ENCODE measurements at places on chromosomes 3 and 15.
A peak's percentile ranks its signal among the peaks of the same experiment; 100 is the strongest.

DNA sequence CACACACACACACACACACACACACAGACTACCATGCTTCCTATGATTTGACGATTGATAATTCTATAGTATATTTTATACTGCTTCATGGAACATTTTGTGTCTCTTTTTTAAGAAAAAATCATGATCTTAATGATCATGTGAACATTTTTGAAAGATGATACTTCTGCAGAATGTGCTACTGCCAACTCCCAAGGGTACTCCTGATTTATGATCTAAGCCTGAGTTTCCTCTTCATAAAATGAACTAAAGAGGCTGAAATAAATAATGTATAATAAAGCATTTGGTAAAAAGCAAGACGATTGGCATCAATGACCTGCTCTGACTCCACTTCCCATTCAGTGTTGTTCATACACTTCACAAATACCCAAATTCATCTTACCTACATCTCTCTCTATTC is 333.8 kb upstream of the RBMS3 start:
- no peak for ATAC-seq

GRCh38 chr15:77048135-77048876 is 22.6 kb downstream of the TSPAN3 start:
- no peak for ATAC-seq

DNA sequence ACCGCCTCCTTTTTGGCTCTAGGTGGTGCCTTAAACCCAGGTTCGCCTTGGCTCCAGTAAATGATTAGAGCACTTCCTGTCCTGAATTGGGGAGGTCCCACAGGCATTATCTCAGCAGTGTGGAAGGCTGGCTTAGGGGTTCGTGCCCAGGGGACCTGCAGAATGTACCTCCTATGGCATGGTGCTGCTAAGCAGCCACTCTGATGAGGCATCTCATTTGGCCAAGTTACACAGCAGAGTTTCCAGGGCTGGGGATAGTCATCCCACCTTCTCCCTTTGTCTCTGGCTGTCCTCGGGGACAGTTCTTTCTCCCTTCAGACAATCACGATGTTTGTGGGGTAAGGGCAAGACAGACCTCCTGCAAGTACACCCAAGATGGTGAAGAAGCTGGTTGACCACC is 371.2 kb downstream of the VPS13C start:
- no peak for ATAC-seq

DNA sequence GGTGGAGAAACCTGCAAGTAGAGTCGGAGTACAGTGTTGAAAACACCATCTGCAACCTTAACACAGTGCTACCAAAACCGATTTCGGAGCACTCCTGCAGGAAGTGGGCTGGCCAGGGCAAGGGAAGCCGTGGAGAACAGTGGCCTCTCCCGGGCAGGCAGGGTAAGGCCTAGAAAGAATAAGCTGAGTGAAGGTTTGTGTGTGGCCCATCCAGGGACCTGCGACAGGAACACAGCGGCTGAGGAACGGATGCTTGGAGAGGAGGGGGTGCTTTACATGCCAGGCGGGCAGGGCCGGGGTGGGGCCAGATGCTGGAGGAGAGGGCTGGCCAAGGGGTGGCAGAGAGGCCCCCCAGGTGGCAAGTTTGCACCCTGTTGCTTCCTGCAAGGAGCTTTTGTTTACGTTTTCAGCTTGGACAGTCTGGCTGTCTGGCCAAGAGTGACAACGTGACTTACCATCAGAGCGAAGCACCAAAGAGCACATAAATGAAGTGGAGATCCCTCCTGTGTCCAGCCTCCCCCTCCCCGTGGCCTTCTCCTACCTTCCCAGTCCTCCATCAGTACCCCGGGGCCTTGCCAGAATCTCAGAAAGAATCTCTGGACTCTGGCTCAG is 156.5 kb downstream of the PGPEP1L start:
- peak; percentile 62 for ATAC-seq

DNA sequence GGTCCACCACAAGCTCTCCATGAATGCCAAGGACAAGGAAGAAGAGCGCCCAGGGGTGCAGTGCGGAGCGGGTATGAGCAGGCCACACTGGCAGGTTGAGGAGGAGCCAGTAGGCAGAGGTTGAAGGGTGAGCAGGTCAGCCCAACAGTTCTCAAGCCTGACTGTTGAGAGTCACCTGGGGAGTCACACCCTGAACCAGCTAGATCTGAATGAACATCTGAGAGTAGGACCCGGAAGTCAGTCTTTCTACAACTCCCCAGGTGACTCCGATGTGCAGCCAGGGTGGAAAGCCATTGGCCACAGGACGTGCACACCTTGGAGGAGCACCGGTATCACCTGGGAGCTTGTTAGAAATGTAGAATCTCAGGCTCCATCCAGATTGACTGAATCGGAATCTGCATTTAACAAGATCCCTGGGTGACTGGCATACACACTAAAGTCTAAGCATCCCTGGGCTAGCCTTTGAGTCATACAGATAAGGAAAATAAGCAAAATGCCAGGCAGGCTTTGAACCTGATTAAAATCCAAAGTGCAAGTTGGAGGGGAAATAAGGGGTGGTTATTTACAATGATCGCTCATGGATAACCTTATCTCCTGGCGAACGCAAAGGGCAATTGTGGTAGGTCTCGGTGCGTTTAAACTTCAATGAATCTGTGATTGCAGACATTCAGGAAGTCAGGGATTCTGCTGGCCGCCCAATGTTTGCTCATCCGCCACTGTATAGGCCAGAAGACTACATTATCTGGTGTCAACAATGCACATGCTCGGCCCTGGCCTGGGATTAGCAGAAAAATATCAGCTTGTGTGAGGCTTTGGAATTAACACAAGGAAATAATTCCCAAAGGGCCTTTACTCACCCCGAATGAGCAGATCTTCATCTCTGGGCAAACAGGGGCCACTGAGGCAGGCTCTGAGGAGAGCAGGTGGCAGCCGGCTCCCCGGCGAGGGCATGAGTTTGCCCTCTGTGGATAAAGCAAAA is 11.7 kb upstream of the LYZL4 start:
- no peak for ATAC-seq

- ATAC-seq: no peak
These were observed 42.0 kb upstream of the GNB4 start for GRCh38 chr3:179493260-179493659.

DNA sequence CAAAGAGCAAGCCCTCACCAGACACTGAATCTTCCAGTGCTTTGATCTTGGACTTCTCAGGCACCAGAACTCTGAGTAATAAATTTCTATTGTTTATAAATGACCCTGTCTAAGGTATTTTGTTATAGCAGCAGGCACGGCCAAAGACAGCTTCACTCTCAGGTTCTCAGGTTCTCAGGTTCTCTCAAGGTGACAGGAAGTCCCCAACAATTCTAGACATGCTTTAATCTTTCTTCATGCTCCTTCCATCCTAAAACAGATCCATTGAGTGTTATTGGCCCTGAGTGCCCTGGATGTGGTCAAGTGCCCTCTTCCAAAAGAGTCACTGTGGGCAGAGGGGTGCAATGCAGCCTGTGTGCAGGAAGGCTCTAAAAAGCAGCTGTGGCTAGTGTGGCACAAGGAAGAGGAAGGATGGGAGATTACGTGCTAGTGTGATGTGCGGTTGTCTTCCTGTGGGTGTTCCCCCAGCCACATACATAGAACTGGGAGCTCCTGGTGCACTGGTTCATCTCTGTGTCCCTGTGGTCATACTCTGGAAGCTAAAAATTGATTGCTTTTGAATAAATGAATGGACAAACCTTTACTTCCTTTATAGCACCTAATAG is 11.0 kb upstream of the RAB7A start:
- no peak for ATAC-seq

- ATAC-seq: no peak
These were observed 36.5 kb downstream of the ANAPC13 start for GRCh38 chr3:134449277-134449676.

GRCh38 chr3:194906229-194906629 is 220.5 kb downstream of the FAM43A start:
- ATAC-seq: no peak

DNA sequence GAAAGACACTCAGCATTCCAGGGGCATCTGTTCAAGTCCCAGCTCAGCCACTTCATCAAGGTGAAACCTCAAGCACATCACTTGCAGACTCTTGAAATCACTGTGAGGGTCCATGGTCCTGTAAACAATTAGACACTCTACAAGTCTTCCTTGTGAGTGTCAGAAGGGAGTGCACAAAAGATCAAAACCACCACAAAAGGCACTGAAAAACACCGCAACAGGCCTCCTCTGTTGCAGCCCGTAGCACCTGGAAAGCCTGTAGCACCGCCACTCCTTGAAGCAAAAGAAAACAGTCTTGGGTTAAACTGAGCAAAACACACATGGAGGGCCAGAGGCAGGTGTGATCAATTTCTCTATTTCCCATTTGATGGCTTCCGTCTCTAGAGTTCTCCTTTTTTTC is 63.8 kb upstream of the SNRK start:
- ATAC-seq: no peak

DNA sequence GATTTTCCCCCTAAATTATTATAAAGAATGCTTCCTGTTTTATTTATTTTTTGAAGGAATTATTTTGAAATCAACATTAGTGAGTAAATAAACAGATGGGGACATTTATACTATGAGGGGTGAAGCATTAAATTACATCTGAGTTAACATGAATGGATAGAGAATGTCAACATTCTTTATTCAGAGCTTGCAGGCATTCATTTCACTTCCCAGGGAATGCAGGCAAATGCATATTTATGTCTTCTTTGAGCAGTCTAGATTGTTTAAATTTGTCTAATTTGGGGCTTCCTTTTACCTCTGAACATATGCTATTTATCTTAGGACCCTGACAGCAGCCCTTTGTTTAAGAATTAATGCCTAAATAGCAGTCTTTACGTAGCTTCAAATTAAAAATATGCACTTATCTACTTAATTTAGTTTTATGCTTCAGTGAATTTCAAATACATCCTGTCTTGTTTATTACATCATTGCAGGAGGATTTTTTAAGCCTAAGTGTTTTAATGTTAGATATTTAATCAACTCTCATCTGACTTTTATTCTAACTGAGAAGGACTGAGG is 630.5 kb upstream of the LMCD1 start:
- no peak for ATAC-seq

GRCh38 chr15:77800305-77800704 is 167.6 kb upstream of the LINGO1 start:
- ATAC-seq: no peak

DNA sequence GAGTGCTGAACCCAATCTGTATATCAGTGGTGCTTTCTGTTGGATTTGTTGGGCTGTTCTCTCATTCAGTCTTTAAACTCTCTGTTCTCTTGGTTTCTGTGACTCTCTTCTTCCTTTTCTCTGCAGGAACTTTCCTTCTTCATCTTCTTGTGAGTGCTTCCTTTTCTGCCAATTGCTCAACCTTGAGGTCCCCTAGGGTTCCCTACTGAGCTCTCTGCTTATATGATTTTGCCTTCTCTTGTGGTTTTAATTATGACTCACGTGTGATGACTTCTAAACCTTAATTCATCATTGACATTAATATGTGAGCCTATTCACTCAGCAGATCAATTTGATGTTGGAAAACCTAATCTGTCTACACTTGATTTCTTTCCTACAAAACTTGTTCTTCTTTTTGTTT is 39.4 kb downstream of the MOBP start:
- no peak for ATAC-seq

DNA sequence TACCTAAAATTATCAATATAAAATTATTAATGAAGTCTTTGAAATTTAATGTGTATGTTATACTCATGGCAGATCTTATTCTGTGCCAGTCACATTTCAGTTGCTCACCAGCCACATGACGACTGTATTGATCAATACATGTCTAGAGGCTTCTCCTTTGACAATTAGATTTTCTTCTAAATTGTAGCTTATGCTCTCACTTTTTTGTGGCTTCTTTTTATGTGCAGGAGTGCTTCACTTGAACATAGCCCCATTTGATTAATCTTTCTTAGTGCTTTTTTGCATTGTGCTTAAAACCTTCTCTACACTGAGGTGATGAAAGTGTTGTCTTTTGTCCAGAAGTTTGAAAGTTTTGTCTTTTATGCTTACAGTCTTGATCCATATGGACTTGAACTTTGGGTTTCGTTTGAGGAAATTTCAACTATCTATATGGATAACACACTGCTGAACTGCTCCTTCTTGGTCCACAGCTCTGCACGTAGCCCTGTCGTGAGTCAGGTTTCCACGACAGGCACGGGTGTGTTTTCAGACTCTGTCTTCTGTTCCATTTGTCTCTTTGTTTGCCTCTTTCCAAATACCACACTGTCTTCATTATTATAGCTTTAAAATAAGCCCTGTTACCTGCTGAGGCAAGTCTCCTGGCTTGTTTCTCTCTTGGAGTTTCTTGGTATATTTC is 393.9 kb upstream of the CFAP20DC start:
- no peak for ATAC-seq

- peak; percentile 53 for ATAC-seq
These were observed at the start of gene RASL12 for GRCh38 chr15:65067645-65068402. Gene RASL12, minus strand, starts transcription at chr15:65067991. Its CDS starts 156 bp downstream, at chr15:65067835.

GRCh38 chr15:74441248-74441941 is 7.6 kb upstream of the SEMA7A start:
- no peak for ATAC-seq

- ATAC-seq: no peak
These were observed 13.3 kb downstream of the RRP9 start for GRCh38 chr3:51928438-51928837.

- ATAC-seq: no peak
These were observed 98.7 kb downstream of the PLCH1 start for GRCh38 chr3:155646128-155646527.

- no peak for ATAC-seq
These were observed 84.8 kb downstream of the COL6A5 start for GRCh38 chr3:130430266-130430665.

DNA sequence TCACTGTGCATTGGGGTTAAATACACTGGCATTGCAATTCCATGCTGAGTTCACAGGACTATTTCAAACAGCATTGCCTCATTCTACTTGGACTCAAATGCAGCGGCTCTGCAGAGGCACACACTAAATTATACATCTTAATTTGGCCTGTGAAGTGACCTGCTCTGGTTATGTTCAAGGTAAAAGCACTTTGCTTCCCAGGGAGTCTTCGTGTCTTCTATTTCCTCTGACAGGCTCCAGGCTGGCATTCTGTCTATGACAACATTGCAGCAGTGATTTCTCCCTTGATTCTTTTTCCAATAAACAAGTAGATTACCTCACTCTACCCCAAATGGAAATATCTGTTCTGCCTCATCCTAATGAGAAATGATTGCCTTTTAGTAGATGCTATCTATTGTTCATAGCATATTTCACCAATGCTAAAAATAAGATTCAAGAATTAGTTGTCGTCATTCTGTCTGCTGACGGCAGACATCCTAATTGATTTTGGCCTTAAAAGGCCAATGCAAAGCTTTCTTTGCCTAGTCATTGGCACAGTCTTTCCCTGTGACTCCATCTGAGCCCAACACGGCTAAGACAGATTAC is 33.8 kb downstream of the FMN1 start:
- no peak for ATAC-seq

GRCh38 chr3:50606596-50606995 is 5.0 kb downstream of the CISH start:
- ATAC-seq: no peak

- no peak for ATAC-seq
These were observed 302.0 kb downstream of the CHST2 start for GRCh38 chr3:143421556-143421955.

- ATAC-seq: no peak
These were observed 16.3 kb downstream of the CCDC13 start for GRCh38 chr3:42756681-42757213.

DNA sequence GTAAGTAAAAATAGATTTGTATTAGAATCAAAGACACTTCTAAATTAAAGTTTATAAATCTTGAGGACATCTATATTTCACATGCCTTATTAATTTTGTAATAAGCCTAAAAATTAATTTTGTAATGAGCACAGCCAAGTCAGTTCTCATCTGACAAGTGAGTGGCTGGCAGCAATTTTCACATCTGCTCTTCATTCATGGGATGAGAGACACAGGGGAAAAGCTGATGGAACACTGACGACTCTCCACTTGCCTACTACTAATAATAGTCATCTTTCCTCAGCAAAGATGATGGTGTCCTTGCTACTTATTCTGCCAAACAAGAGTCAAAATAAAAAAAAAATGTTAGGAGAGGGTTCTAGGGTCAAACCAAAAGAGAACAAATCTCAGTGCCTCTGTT is 14.4 kb upstream of the CMSS1 start:
- ATAC-seq: no peak
